ENCODE measurements at places on chromosomes 5 and 9.

DNA sequence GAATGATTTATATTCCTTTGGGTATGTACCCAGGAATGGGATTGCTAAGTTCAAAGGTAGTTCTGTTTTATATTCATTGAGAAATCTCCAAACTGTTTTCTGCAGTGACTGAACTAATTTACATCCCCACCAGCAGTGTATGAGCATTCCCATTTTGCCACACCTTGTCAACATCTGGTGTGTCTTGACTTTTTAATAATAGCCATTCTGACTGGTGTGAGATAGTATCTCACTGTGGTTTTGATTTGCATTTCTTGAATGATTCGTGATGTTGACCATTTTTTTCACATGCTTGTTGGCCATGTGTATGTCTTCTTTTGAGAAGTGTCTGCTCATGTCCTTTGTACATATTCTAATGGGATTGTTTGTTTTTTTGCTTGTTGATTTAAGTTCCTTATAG, 421.5 kb downstream of the KIAA0825 start:
- DNase-seq, result no peak

DNA sequence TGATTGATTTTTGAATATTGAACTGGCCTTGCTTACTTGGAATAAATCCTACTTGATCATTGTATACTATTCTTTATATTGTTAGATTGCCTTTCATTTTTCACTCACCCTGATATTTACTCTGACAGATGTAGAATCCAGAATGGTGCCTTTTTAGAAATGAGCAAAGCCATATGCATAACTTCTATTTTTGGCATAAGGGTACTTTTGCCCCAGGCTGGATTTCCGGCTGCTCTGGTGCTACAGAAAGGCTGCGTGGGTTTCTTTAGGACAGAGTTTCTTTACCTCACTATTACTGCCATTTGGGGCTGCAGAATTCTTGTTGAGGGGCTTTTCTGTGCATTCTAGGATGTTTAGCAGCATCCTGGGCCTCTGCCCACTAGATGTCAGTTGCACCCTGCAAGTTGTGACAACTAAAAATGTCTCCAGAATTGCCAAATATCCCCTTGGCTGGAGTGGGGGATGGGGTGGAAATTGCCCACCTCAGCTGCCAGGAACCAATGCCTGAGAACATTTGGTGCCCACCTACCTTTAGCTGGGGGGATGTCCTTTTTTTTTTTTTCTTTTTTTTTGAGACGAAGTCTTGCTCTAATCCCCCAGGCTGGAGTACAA, 50.1 kb downstream of the SLC36A1 start:
- DNase-seq, result no peak

GRCh38 chr9:16356196-16356765, 514.2 kb downstream of the BNC2 start:
- DNase-seq, result no peak

GRCh38 chr5:134188092-134188491, 11.3 kb upstream of the SKP1 start:
- DNase-seq, result no peak

DNA sequence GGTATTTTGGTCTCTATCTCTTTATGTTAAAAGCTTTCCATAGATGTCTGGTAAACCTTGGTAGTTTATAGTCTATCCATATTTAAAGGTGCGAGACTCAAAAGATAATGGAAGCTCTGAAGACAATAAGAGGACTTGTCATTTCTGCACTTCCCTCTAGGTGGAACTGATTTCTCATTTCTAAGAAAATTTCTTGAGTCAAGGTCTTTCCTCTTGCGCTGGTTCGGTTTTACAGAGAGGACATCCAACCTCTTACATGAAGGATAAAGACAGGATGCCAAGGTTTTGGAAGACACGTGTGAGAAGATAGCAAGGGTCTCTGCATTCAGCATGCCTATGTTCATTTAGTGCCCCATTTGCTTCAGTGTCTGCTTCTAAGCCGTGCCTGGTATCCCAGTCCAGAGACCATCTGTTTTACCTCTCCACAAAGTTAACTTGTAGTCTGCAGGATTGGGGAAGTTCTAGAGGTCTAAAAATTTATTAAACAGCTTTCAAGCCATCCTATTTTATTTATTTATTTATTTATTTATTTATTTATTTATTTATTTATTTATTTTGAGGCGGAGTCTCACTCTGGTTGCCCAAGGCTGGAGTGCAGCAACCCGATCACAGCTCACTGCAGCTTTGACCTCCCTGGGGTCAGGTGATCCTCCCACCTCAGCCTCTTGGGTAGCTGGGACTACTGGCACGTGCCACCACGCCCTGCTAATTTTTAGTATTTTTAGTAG, 41.6 kb downstream of the KIAA1191 start:
- no peak for DNase-seq

- no peak for DNase-seq
These were observed 181.6 kb downstream of the AOPEP start for GRCh38 chr9:94908011-94908563.

All from stimulated activated CD4-positive, alpha-beta T cell treated with anti-CD3 and anti-CD28 coated beads, Interleukin-2, amount 100 ng/mL, for 24 hours (primary cell).